ENCODE measurements at places on chromosomes 7 and 10.
A peak's percentile ranks its signal among the peaks of the same experiment; 100 is the strongest.

DNA sequence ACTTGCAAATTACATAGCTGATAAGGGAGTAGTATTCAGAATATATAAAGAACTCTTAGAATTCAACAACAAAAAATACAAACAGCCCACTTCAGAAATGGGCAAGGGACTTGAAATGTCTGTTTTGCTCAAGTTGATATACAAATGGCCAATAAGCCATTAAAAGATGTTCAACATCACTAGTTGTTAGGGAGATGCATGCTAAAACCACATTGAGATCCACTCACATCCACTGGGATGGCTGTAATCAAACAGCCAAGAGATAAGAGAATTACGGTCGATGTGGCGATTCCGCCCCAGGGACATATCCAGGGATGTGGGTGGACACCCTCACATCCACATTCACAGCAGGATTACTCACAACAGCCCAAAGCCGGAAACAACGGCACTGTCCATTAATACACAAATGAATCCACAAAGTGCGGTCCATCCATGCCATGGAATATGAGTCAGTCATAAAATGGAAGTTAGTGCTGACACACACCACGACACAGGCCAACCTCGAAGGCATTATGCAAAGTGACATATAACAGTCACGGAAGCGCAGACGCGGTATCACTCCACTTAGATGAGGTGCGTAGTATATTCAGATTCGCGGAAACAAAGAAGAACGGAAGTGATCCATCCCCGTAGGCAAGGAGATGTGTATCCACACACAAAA lies 227.8 kb downstream of the DNAJB6 start:
- DNase-seq = no peak

DNA sequence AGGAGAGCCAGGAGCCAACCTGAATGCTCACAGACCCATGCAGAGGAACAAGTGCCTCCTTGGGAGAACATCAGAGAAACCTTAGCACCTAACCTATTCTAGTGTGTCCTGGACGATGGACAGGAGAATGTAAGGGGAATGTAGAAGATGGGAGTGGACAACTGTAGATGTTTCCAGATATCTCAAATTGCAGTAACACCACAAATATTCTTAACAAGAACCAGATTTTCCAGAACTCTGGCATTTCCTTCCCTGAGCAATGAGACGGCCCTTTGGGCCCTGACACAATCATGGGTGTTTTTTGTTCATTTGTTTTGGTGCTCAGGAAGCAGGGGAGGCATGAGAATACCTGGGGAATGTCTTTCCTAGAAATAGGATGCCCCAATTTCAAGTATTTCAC lies 196.1 kb upstream of the PRSS1 start:
- DNase-seq = no peak

GRCh38 chr7:18419456-18419855 lies 76.1 kb upstream of the HDAC9 start:
- DNase-seq = no peak

GRCh38 chr10:18202680-18203460 lies 62.6 kb downstream of the CACNB2 start:
- DNase-seq = no peak

- no peak for DNase-seq
Measured at GRCh38 chr10:14527915-14528314, 197.2 kb upstream of the FRMD4A start.

- peak; percentile 38 for DNase-seq
Measured at GRCh38 chr7:1942243-1942940, 272.3 kb downstream of the ELFN1 start.

- no peak for DNase-seq
Measured at GRCh38 chr7:115135146-115135545, 213.3 kb downstream of the MDFIC start.

- no peak for DNase-seq
Measured at GRCh38 chr7:80711531-80711930, 73.1 kb downstream of the CD36 start.

DNA sequence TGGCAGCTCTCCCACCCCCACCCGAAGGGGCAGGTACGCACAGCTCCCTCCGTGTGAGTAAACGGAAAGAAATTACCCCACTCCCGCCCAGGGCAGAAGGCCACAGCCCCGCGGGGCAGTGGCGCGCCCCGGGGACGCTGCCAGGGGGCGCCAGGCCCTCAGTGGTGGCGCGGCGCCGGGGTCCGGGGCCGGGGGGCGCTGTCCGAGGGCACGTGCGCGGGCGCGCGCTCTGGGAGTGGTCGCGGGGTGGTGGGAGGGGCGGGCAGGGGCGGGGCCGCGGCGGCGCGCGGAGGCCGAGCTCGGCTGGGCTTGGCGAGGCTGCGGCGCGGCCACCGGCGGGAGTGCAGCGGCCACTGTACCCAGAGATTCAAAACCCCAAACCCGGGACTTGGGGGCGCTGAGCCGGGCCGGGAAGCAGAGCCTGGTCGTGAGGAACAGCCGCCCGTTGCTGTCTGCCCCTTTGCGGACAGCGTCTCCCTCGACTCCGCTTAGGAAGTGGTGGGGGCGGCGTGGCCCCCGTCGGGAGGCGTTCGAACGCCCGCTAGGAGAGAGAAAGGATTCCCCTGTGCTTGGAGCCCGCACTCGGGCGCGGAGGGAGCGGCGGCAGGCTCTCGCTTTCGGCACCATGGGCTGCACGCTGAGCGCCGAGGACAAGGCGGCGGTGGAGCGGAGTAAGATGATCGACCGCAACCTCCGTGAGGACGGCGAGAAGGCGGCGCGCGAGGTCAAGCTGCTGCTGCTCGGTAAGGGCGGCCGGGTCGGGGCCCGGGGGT lies at the start of gene GNAI1:
Gene GNAI1 (plus strand): TSS at position 296 of the 773 bp plus-strand sequence. CDS start 330 bp downstream, at position 626.
- DNase-seq = peak; percentile 80

GRCh38 chr10:65123120-65123519 lies 1601.9 kb downstream of the REEP3 start:
- no peak for DNase-seq

Measured in mucosa of descending colon (tissue), 3 donors.